Activated B cell treated with CpG ODN at 0.5 μM for 24 hours (primary cell): ENCODE measurements at places on chromosomes 2 and 18.

- no peak for DNase-seq
Measured at GRCh38 chr18:53796040-53796729, 428.3 kb downstream of the MBD2 start.

GRCh38 chr2:230717600-230717999 lies 5.0 kb downstream of the CAB39 start:
- no peak for DNase-seq

DNA sequence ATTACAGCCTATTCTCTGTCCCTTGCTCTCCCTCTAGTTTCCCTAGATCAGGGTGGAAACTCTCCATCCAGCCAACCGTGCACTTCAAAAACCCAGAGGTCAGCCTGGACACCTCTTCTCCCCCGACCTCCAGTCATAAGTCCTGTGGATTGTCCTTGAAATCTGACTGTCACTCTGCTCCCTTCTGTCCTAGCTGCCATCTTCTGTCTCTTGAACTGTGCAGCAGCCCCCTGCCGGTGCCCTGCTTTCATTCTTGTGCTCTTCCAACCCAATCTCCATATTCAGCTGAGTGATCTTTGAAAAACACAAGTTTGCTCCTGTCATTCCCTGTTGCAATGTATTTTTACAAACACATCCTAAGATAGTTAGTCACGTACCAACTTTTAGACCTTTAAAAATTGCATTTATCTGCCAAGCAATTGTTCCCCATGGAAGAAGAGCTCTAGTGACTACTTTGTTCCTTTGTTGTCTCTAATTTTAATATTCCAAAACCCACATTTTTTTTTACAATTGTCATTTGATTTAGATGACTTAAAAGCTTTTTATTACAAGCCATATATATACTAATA lies 254.3 kb downstream of the CAMKMT start:
- DNase-seq = no peak

- DNase-seq = no peak
Measured at GRCh38 chr2:30714811-30715709, 92.2 kb downstream of the CAPN13 start.

DNA sequence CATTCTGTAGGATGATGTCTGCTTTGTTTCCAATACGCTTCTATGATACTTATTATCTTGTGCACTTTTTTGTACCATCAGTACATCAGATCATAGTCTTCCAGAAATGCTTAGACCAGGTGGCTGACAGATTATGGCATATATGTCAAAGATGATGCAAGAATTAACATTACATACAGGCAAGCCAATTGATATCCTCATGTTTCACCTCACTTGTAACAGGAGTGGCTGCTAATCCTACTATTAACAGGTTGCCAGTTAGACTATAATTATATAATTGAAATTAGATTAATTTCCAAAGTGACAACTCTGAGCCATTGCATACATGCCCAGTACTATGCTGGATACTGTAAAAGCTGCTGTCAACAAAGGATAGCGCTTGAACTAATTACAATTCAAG lies 77.2 kb downstream of the TLK1 start:
- DNase-seq = no peak

- no peak for DNase-seq
Measured at GRCh38 chr2:31150120-31150670, 12.0 kb upstream of the GALNT14 start.

- DNase-seq = no peak
Measured at GRCh38 chr2:136448986-136449780, 316.2 kb upstream of the THSD7B start.

DNA sequence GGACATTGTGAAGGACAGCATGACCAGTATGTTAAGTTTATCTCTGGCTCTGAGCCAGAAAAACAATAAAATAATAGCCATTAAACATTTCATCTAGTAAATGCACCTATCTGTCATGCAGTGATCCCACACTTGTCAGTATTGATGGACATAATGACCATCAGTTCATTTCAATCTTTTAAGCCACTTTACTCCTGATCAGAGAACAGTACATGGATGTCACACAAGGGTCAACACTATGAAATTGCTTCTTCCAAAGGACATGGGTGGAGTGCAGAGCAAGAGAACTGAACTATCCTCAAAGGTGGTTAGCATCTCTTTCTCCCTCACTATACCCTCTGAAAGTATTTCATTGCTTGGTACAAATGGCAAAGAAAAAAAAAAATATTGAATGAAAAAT lies 816.0 kb upstream of the GYPC start:
- no peak for DNase-seq

DNA sequence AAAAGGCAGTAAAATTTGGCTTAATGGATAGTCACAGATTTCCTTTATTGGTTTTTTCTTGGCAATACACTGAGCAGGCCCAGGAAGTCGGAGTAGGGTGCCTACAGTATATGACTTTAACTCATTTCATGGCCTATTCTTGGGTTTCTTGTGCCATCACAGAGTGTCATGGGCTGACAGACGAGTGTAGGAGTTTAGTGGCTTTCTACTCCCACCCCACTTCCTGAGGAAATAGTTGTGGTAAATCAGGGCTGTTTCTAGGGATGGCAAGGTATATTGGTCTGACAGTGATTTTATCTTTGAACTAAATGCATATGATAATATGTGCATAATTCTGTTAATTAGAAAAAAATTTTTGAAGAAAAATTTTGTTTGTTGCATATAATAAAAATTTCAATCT lies 100.1 kb downstream of the PLCL1 start:
- DNase-seq = no peak
